Ovary (tissue), 10 donors: ENCODE measurements at places on chromosomes 1 and 21. TPM values are rescaled to one million over a fixed set of nuclear protein-coding genes. Genes with fewer than 3 reads are reported as not detected.

- DNase-seq = no peak
Observed at GRCh38 chr1:58830291-58830690, 46.4 kb upstream of the JUN start.

DNA sequence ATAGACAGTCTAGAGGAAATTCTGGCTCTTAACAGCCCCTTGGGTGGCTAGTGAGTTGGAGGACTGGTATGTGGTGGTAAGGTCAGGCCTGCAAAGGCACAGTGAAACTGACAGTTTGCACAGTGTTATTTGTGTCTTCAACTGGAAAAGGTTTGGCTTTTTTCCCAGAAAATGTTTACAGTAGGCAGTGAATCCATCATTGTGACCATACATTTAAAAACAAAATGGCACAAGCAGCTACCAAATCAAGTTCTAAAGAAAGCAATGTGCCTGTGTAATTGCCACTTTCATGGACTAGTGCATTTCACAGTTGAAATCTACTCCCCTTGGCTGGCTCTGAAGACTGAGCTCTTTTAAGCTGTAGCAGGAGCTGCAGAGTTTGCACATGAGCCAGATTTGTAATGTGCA lies 24.8 kb downstream of the ATPAF1 start:
- DNase-seq = no peak

GRCh38 chr21:38861989-38862683 lies 56.4 kb downstream of the ETS2 start:
- DNase-seq = no peak

The SPOCD1 gene
- 0.48 TPM for total RNA-seq

DNA sequence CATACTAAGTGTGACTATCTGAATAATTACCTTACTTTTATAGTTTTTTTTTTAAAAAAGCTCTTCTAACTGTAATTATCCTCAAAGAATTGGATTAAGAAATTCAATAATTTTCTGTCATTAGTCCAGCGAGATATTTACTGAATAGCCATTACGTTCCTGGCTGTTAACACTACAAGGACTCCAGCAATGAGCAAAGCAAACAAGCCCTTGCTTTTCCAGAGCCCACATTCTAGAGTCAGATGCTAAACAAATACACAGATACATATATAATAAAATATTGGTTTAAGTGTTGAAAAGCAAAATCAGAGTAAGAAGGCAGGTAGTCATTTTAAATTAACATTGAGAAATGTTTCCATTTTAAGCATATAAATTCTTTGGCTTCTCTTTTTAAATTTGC lies 118.4 kb downstream of the ATF6 start:
- DNase-seq = no peak

- DNase-seq = no peak
Observed at GRCh38 chr1:39141925-39142324, 62.6 kb upstream of the MACF1 start.

The DCST1 gene
- total RNA-seq = 0.72 TPM

GRCh38 chr1:159869173-159869572 lies 6.7 kb upstream of the VSIG8 start:
- DNase-seq = no peak

DNA sequence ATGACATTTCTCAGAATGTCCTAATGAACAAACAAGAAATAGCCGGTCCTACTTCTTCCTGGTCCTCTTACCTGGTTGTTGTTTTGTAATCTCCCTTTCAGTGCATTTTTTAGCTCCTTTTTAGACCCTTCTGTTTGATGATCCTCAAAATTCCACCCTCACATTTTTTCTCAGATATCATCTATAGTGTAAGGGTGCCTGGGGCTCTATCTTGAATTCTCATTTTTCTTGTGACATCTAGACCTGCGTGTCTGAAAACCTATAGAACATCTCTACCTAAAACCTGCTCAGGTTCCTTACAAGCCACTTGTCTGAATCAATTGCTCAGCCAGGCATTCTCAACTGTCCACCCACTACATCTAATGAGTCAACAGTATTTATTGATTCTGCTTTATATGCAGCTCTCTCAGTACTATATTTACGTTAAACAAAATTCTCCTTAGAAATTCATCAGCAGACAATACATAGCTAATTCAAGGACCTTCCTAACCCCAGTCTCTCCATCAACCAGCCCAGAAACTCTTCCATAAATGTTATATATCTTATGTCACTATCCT lies 36.5 kb upstream of the USH2A start:
- no peak for DNase-seq

DNA sequence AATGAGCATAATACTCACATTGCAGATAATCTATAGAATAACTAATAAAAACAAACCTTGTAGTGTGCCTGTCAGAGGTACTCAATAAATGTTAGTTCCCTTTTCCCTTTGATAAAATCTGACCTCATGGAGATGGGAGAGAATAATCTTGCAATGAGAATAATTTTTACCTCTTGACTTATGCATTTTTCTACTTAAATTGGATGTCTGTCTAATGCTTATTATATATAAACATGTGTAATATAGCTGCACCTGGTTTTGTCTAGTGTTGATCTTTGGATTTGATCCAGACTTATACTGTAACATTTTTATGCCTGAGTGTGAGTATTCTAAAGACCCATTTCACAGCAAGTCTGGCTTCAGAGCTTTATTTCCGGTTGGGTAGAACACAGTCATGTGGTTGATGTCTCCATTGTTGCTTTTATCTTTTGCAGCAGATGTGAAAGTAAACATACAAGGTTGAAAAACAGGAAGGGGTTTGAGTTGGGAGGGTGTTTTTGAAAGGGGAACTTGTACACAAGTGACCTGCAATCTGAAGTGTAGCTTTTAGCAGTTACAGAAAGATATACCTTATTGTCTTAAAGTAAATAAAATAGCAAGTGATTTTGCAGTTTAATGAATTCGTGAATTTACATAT lies 12.4 kb downstream of the EPB41 start:
- no peak for DNase-seq

- DNase-seq = no peak
Observed at GRCh38 chr1:6508154-6508815, 16.8 kb upstream of the PLEKHG5 start.

DNA sequence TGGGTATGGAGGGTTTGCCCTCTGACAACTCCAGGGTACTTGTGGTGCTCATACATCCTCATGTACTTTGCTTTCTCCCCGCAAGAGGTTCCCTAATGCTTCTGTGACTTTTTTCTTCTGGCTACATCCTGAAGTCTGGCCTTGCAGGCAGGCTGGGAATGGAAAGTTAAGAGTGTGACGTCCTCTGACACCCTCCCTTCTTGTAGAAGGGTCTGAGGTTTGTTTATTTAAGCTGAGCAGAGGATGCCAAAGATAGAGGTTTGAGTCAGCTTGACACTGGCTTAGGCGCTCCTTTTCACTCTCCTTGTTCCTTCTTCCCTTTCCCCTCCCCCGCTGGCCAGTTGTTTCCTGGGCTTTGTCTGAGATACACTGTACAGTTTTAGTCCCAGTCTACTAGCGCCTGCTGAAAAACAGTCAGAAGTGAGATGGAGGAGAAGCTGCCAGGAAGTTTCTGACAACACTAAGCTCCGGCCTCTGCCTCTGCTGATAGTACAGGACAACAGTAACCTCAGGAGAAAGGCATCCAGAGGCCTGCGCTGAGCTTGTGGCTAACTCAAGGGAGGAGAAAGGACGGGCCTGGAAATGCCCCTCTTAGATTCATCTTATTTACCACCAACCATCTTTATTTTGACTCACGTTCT lies at the start of gene MACF1:
Gene MACF1 (plus strand): TSS at position 255 of the 641 bp plus-strand sequence. CDS start 328 bp downstream, at position 583.
- DNase-seq = peak; percentile 77

- no peak for DNase-seq
Observed at GRCh38 chr1:198939956-198940355, 301.1 kb downstream of the PTPRC start.

- DNase-seq = no peak
Observed at GRCh38 chr1:107824946-107825345, 140.0 kb downstream of the VAV3 start.

GRCh38 chr1:6809461-6809860 lies 24.2 kb downstream of the CAMTA1 start:
- DNase-seq = no peak

- DNase-seq = no peak
Observed at GRCh38 chr1:36771660-36772284, 262.5 kb downstream of the GRIK3 start.

The CYP4B1 gene
- not detected for total RNA-seq

The VWA5B1 gene
- total RNA-seq = not detected

- DNase-seq = no peak
Observed at GRCh38 chr1:94012708-94013366, 103.6 kb upstream of the GCLM start.

GRCh38 chr1:200887772-200888348 lies 6.8 kb upstream of the INAVA start:
- no peak for DNase-seq

The SLC5A9 gene
- total RNA-seq = 1.4 TPM

- DNase-seq = no peak
Observed at GRCh38 chr21:44443891-44444285, 11.4 kb upstream of the LRRC3 start.

GRCh38 chr1:997993-998744 lies 1.7 kb downstream of the HES4 start:
- no peak for DNase-seq

DNA sequence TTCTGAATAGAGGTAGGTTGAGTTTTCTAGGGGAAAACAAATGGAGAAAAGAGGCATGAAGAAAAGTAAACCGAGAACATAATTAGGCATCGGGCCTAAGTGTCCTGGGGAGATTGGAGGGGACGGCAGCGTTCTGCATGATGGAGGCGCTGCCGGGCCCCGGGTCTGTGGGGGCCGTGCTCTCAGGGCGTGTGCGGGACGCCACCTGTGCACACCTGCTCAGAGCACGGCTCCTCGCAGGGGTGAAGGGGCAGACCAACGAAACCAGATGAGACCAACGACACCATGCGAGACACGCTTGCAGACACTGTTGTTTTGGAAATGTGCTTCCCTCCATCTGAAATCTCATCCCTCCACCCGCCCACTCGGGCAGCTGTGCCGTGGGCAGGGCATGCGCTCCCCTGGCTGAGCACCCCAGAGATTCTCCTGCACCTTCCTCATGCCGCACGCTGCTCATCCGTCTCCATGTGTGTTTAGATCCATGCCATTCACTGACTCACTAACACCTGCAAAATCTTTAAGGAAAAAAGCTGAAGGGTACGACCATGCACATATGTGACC lies 28.2 kb upstream of the TRAPPC10 start:
- DNase-seq = no peak

GRCh38 chr1:219185486-219186117 lies 11.9 kb downstream of the LYPLAL1 start:
- DNase-seq = no peak

DNA sequence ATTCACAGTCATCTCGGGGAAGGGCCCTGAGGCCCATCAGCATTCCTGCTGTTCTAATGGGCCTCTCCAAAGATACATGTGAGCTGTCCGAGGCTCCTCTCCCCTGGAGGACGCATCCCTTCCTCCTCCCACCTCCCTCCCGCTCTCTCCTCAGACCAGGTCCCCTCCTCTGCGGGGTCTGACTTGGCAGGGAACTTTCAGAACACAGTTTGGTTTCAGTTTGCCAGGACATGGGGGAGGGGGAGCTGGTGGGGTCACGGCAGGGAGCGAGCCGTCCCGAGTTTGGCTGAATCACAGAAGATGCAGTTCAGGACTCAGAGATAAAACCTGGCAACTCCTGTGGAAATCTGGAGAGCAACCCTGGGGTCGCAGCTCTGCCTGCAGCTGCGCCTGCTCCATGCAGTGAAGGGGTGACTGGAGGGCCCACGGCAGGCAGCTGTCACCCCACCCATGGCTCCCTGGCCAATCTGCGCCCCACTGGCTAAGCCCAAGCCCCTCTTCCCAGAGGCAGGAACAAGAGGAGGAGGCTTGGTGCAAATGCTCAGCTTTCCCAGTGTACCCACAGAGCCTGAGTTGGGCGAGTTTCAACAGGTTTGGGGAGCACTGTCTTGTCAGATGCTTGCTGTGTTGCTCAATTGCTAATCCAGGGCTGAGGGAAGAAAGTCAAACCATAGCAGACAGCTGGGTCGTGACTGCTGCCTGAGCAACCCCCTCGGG lies 5.7 kb downstream of the WNT4 start:
- DNase-seq = peak; percentile 92

The FLG2 gene
- total RNA-seq = not detected

The PPT1 gene
- 71.0 TPM for total RNA-seq

DNA sequence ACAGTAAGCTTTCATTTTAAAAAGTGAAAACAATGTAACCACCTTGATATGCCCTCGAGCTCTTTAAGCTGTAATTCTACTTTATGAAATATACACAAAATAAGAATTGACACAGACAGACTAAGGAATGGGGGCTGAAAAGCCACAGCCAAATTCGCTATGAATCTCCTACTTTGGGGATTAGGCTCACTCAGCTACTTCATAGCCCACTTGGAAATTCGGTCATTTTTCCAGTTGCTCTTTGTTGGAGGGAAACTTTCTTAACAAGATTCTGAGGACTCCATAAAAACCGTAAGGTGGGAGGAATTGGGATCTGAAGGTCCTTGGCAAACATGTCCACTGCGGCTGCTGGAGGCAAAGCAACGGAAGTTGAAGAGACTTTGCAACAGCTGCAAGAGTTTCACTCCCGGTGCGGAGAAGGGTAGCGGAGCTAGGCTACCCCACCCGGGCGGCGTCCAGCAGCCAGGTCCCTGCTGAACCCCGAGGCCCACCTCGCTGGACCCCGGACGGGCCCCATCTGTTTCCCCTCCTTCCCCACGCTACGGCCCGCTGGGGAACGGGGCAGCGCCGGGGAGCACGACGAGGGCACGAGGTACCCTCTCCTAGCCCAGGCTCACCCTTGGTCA lies 634 bp downstream of the MYCBP start:
- no peak for DNase-seq

The ZBTB8B gene
- 0.10 TPM for total RNA-seq

The INSRR gene
- total RNA-seq = not detected

- no peak for DNase-seq
Observed at GRCh38 chr1:15459771-15460707, 3.5 kb downstream of the CELA2A start.

The TRIM58 gene
- 0.83 TPM for total RNA-seq

The ASTN1 gene
- total RNA-seq = 1.1 TPM

DNA sequence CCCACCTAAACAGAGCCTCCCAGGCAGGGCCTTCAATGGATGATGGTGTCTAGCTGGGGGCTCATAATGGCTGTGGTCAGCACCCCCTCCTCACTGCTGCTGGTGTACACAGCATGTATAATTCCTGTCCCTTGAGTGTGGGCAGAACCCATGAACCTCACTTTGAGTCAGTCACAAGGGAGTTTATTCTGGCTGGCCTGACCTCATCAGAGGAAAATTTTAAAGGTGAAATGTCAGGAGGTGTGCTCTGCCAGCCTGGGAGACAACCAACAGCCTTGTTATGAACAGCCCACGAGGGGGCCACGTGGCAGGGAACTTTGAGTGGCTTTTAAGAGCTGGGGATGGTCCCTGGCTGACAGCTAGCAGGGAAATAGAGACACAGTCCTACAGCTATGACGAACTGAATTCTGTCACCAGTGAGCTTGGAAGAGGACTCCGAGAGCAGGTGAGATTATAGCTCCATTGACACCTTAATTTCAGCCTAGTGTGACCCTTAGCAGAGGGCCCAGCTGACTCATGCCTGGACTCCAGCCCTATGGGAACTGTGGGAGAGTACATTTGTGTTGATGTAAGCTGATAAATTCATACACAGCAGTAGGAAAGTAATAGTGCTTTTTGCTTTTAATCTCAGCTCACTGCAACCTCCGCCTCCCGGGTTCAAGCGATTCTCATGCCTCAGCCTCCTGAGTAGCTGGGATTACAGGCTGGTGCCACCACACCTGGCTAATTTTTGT lies 73.5 kb upstream of the RUNX3 start:
- no peak for DNase-seq

The APCS gene
- total RNA-seq = not detected

GRCh38 chr1:172460887-172461315 lies 17.0 kb upstream of the PIGC start:
- no peak for DNase-seq
